ENCODE measurements at places on chromosomes 1 and 21.

- no peak for DNase-seq
Measured at GRCh38 chr21:35819134-35819533, 241.2 kb downstream of the SETD4 start.

- DNase-seq: peak; percentile 52
Measured at GRCh38 chr1:156194300-156194652, 372 bp downstream of the SLC25A44 start.

- peak; percentile 27 for DNase-seq
Measured at GRCh38 chr1:183885142-183885735, 80.3 kb downstream of the RGL1 start.

- no peak for DNase-seq
Measured at GRCh38 chr1:20349561-20349960, 58.9 kb downstream of the VWA5B1 start.

GRCh38 chr1:210394281-210394821 lies 65.6 kb downstream of the HHAT start:
- DNase-seq: peak; percentile 62

DNA sequence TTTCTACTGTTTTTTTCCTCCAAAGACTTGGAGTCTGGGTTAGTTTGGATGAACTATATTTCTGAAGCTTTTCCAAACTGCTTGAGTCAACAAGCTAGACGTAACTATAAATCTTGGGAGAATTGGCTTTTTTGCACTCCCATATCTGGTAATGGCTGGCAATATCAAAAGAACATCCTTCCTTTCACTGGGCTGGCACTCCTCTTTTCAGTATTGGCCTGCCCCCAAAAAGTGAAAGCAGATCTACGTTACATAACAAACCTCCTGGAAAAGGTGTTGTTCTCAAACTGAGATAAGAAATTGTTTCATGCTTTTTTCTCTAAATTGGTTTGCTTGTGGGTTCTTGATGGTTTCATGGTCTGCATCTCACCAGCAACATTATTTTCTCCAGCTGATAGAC lies 499.3 kb downstream of the NEGR1 start:
- no peak for DNase-seq

- no peak for DNase-seq
Measured at GRCh38 chr1:246295968-246296367, 211.1 kb downstream of the SMYD3 start.

- no peak for DNase-seq
Measured at GRCh38 chr1:228478912-228479711, 8.1 kb upstream of the RNF187 start.

DNA sequence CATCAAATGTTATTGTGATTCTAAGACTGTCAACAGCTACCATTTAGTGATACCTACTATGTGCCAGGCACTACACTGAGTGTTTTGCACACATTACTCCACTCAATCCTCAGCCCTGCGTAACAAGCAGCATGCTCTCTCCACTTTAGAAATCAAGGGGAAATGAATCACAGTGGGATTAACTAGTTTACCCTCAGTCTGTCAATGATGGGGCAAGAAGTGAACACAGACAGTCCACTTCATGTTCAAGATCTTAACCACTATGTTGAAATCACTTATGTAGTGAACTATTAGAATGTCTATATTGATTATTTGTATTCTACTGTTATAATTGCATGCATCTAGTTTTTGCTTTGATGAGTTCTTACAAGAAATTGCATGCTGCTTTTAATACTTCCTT lies 165.3 kb downstream of the LTN1 start:
- peak; percentile 11 for DNase-seq

GRCh38 chr1:20602851-20603450 lies 14.1 kb downstream of the CDA start:
- peak; percentile 20 for DNase-seq

GRCh38 chr1:224675590-224675989 lies 59.5 kb downstream of the CNIH3 start:
- no peak for DNase-seq

DNA sequence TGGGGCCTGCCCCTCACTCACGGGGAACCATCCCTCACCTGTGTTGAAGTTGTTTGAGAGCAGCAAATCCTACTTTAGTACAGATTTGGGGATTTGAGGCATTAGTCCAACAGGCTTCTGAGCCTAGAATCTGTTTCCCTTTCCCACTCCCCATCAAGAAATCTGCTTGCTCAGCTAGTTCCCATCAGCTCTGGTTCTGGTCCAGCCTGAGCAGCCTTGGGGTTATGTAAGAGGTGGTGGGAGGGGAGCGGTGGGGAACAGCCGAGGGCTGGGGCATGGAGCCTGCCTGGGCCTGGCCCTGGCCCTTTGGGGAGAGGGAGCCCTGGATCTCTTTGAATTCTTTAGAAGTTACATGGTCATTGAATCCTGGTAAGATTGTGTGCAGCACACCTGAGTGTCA lies 4.1 kb downstream of the GSTM5 start:
- DNase-seq: no peak

Measured in ELR (cell line).